Right renal cortex interstitium (tissue), 3 donors: ENCODE measurements at places on chromosomes 4 and X. TPM values are rescaled to one million over a fixed set of nuclear protein-coding genes. Genes with fewer than 3 reads are reported as not detected.

GRCh38 chrX:9912351-9913145 lies 54.6 kb upstream of the CLDN34 start:
- DNase-seq = no peak

Gene ADGRG2
- 17.4 TPM for polyA plus RNA-seq

Gene MTMR8
- 1.3 TPM for polyA plus RNA-seq

GRCh38 chrX:150940844-150941495 lies 42.2 kb upstream of the HMGB3 start:
- DNase-seq = no peak

Gene DIPK2B
- polyA plus RNA-seq = 8.2 TPM

Gene PHOX2B
- polyA plus RNA-seq = 0.14 TPM

DNA sequence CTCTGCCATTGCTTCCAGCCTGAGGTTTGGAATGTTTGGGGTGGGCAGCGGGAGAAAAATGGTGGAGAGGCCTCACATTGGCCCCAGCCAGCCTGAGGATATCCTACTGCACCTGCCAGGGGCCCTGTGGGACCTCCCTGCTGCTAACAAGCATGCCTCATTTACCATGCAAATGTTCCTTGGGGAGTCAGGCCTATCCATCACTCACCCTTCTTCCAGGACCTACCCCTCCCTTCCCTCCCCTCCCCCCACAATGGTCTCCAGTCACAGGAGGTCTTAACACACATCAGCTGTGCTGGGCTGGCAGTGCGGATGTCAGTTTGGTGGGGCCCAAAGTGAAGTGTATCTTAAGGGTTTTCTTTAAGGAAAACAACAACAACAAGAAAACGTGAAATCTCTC lies 139.2 kb downstream of the SHOX start:
- no peak for DNase-seq

DNA sequence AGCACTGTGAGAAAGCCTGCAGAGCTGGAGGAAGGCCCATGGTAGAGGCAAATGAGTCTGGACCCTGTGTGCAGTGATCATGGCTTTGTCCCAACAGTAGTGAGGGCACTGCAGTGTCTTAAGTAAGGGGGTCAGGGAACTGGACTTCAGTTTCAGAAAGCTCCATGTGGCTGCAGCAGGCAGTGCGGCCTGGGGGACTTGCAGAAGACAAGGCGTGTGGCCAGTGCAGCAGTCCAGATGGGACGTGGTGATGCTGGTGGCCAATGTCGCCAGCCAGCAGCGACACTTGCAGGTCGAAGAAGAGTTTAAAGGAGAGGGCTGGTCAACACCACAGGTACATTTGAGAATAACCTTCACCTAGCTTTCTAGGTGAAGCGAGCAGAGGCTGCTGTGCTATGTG lies 113.4 kb downstream of the ZNF827 start:
- no peak for DNase-seq

Gene HSD17B13
- polyA plus RNA-seq = 0.23 TPM

DNA sequence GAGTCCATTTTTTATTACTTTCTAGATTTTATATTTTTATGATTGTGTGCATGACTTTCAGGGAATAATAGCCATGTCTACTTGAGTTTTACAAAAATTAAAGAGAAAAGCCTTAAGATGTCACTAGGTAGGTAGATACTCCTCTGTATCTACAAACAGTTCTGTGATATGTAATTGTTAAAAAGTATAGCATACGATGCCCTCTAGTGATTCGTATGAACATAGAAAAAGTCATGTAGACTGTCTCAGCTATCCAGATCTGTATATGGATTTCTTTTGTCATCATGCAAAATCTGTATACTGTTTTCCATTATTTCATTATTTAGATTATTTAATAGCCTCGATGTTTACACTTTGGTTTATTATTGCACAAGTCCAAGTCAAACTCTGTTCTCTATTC lies 856.6 kb downstream of the CENPC start:
- no peak for DNase-seq

DNA sequence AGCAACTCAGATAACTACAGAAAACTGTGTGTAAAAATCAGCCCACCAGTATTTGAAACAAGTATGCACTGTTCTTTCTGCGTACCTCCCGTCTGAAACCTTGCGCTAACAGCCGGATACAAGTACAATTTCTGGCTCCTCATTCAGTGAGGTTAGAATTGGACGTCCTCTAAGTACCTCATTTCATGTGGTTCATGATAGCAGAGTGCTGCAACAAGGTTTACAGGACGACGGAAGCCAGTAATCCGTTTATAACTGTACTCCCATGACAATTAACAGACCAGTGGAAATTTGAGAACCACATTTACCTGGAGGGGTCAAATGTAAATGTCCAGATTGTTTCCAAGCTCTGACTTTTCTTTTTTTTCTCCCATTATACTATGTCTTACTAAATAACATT lies 52.9 kb upstream of the TENM3 start:
- DNase-seq = no peak

Gene PRDM5
- 17.9 TPM for polyA plus RNA-seq

Gene CTSO
- polyA plus RNA-seq = 57.3 TPM
